ENCODE measurements at places on chromosomes 3 and 15.

DNA sequence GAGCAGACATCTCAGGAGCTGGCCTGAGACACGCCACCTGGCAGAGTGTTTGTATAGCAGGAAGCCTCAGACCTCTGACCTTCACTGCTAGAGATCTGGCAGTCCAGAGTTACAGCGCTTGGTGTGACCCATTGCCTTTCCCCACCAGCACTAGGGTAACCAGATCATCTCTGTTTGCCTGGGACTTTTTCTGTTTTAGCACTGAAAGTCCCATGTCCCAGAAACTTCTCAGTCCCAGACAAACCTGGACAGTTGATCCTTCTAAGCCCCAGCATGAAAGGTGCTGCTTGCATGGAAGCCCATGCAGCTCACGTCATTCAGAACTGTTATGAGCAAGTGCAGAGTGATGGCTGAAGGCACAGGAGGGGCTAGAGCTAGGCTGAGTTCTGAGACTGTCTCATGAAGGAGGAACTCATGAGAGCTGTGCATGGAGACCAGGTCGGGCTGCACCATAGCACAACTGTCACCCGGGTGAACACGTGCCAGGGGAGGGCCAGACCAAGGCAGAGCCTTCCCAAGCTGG lies 18.2 kb upstream of the AHSG start:
- no peak for DNase-seq

DNA sequence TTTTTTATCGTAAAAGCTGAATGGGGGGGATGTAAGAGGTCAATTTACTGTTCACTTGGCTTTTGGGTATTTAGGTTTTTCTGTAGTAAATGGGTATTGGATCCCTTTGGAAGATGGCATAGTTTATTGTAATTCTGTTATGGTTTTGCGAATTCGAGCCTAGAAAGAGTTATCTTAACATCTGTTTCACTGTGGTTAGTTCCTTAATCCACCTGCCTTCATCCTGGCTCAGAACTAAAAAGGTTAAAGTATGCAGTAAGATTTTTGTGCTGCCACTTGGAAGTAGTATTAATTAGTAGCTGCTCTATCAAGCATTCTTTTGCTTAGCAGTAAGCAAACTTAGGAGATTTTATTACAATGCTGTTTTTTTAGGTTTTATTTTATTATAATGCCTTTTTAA lies 62.4 kb downstream of the ARIH1 start:
- no peak for DNase-seq

GRCh38 chr15:56428821-56429458 lies 36.0 kb downstream of the MNS1 start:
- DNase-seq: peak; percentile 7

- DNase-seq: no peak
Measured at GRCh38 chr3:112568642-112569041, 6.8 kb downstream of the SLC35A5 start.

DNA sequence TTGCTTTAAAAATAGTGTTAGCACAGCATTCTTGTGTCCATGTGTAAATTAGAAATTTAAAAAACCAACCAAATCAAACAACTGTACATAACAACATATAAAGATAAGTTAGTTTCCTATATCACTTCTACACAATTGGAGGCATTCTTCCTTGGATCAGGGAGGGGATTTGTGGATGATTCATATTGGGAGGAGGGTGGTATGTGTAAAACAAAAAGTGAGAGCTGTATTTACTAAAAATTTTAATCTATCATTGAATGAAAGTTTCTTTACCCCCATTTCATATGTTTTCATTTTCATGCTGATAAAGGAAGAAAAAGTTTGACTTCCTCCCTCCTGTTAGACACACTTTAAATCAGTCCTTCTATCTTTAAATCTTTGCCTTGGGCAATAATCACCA lies 325.0 kb downstream of the SATB1 start:
- no peak for DNase-seq

GRCh38 chr3:86937306-86937791 lies 53.6 kb downstream of the VGLL3 start:
- DNase-seq: no peak

GRCh38 chr15:86016750-86017149 lies 62.9 kb upstream of the AGBL1 start:
- no peak for DNase-seq

- DNase-seq: no peak
Measured at GRCh38 chr15:57500979-57501576, 90.6 kb upstream of the MYZAP start.

DNA sequence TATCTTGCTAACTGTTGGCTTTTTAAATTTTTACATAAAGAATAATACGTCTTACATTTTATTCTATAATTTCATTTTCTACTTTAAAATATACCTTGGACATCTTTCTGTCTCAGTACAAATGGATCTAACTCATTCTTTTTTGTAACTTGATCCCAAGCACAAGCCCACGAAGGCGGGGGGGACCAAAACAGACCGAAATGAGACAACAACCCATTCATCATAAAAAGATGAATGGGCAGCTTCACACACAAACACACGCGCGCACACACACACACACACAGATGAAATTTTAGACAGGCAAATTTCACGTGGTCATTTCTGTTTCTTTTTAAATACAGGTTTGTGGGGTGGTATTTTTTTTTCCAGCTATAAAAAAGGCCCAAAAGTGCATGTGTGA lies 271.3 kb upstream of the TOPAZ1 start:
- DNase-seq: no peak

GRCh38 chr15:94042180-94042928 lies 189.0 kb upstream of the MCTP2 start:
- DNase-seq: no peak

- no peak for DNase-seq
Measured at GRCh38 chr3:115397433-115397832, 225.9 kb upstream of the GAP43 start.

DNA sequence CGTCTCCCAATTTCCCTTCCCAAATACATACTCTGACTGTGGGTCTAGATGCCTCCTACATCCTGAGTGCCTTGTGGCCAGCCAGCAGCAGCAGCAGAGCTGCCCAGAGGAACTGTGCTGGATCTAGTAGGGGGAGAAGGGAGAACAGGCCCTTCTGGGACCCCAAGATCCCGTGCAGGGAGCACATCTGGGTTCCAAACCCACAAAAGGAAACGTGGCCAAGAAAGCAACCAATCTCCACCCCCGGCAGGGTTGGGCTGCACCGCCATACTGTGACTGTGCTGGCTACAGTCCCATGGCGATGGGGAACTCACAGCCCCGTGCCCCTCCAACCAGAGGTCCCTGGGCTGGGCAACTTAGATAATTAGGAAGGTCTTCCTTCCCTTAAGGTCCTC lies 86.3 kb downstream of the PPCDC start:
- no peak for DNase-seq

DNA sequence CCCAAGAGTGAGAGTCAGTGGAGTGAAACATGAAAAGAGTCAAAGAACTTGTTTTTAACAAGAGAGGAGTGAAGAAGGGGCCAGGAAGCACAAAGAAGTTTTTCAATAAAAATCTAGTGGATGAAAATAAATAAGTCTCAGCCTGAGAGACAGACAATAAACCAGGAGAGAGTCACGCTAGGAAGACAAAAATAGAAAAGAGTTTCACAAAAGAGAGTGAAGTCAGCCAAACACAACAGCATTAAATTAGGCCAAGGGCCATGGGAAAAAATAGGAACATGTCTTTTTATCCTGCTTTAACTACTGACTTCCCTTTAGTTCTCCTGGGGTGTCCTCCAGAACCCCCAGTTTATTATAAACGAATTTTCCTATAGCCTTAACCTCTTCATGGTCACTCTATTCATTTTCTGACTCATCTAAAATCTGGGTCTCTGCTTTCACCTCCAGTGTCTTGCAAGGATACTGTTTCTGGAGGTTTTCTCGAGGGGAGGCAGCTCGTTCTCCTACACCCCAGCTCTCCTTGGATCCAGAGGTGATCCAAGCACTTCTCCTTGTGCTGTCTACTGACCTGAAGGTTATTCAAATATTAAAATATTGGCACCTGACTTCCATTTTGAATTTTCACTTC lies 571.5 kb upstream of the PPP2R3A start:
- DNase-seq: no peak

GRCh38 chr3:117706756-117707155 lies 997.2 kb downstream of the TUSC7 start:
- DNase-seq: no peak

GRCh38 chr3:79052054-79052681 lies 715.6 kb downstream of the ROBO1 start:
- DNase-seq: no peak

GRCh38 chr3:8741581-8742261 lies 8.1 kb downstream of the CAV3 start:
- no peak for DNase-seq

All from GM12878 (cell line).